ENCODE measurements at places on chromosomes 1 and 21. TPM values are rescaled to one million over a fixed set of nuclear protein-coding genes. Genes with fewer than 3 reads are reported as not detected.

OPTC gene
- not detected for polyA plus RNA-seq

SMYD3 gene
- 7.0 TPM for polyA plus RNA-seq

VASH2 gene
- polyA plus RNA-seq: 56.3 TPM

IQCC gene
- polyA plus RNA-seq: 3.2 TPM

BACE2 gene
- 56.4 TPM for polyA plus RNA-seq

DISP3 gene
- polyA plus RNA-seq: 0.09 TPM

OR2AK2 gene
- polyA plus RNA-seq: not detected

CD1D gene
- 0.75 TPM for polyA plus RNA-seq

PDZK1 gene
- polyA plus RNA-seq: 0.34 TPM

DNA sequence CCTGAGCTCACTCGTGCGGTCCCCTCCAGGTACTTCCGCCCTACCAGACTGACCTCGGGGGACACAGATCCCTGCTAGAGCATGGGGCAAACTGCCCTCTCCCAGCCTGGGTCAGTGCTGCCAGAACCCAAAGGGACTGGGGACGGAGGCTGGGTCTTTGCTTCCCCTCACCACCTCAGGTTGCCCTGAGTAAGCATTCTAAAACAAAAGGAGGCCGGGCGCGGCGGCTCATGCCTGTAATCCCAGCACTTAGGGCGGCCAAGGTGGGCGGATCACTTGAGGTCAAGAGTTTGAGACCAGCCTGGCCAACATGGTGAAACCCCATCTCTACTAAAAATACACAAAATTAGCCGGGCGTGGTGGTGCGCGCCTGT, 108.4 kb downstream of the SPSB1 start:
- DNase-seq: no peak

- peak; percentile 81 for DNase-seq
Measured at GRCh38 chr1:24720152-24720551, 25.1 kb upstream of the CLIC4 start.

DNA sequence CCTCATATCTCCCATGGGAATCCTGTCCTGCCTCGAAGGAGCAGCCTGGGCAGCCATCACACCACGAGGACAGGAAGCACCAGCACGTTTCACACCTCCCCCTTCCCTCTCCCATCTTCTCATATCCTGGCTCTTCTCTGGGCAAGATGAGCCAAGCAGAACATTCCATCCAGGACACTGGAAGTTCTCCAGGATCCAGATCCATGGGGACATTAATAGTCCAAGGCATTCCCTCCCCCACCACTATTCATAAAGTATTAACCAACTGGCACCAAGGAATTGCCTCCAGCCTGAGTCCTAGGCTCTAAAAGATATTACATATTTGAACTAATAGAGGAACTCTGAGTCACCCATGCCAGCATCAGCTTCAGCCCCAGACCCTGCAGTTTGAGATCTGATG, 8.7 kb downstream of the SLAMF8 start:
- no peak for DNase-seq

- no peak for DNase-seq
Measured at GRCh38 chr1:72634946-72635345, 352.6 kb upstream of the NEGR1 start.

- DNase-seq: no peak
Measured at GRCh38 chr1:205616563-205617293, 15.1 kb downstream of the ELK4 start.

DNA sequence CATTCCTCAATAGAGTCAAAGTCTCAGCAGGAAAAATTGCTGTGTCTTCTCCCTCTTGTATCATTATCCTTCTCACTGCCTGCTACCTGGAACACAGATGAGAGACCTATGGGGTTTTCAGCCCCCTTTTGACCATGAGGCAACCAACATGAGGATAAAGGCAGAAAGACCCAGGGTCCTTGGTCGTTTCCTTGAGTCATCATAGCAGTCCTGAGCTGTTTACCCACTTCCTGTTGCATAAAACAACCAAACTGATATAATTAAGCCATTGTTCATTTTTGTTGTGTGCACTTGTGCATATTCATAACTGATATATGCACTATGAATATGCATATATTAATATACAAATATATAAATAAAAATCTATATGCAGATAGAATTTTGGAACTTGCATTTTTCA, 188.3 kb upstream of the MAP1LC3C start:
- DNase-seq: no peak

DNA sequence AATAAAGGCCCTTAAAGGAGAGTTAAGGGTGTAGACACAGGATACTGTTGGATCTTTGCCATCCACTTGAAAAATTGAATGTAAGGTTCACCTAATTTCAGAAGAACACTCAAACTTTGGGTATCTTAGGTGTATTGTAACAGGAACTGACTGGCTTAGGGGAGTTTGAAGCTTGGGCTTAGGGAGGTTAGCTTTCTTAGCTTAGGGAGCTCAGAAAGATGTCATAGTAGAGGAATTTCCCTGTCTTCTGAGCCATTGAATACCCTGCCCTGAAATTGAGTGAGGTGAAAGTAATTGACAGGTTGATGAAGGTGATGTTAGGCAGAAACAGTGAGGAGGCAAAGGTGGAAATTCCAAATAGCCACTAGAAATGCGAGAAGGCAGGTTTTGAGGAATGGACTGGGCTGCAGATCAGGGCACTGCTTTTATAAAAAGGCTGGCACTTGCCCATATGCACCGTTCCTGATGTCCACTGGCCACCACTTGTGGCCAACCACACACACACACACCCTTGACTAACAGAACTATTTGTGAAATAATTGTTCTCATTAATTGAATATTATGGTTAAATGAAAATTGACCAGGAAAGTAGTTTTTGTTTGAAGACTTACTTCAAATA, 16.5 kb downstream of the BACH1 start:
- DNase-seq: no peak

DNA sequence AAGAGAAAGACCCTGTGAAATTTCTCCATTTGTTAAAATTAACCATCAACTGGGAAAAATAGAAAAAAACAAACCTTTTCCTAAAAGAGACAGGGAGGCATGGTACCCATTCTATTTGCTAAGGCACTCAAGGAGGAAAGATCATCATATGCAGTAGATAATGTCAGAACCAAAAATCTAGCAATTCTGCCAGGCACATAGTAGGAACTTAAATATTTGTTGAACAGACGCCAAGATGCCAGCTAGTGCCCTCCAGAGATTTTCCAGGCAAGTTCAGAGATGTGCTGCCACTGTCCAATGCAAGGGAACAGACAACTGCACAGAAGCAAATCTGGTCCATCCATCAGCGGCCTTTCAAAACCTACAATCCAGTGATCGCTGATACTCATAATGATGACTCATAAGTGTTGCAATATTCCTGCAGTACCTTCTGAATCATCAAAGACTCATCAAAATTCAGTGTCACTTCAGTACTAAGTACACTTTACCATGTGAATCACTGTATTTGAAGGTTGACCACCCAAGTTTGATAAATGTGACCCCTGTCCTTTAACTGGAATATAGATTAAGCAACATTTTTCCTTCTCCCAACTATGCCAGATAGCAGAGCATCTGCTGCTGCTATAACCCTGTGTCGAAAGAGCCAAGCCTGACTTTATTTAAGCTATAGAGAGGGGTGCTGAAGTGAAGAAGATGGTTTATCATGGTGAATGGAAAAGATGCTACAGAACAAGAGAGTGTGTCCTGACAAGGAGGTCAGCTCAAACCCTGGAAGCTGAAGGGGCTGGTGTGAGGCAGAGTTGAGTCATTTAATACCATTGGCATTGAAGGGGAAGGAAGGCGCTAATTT, 99.1 kb downstream of the MT1HL1 start:
- no peak for DNase-seq

DNA sequence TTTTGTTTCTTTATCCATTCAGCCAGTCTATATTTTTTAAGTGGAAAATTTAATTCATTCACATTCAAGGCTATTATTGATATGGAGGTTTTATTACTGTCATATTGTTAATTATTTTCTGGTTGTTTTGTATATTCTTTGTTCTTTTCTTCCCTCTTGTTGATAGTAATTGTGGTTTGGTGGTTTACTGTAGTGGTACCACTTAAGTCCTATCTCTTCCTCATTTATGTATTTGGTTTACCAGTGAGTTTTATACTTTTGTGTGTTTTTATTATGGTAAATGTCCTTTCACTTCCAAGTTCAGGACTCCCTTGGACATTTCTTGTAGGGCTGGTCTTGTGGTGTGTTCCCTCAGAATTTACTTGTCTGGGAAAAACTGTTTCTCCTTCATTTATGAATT, 28.1 kb upstream of the PM20D1 start:
- no peak for DNase-seq

GRCh38 chr21:25582888-25583287, 24.4 kb downstream of the MRPL39 start:
- DNase-seq: no peak

Data from muscle of back (tissue), 13 donors.